Stomach (tissue), 19 donors: ENCODE measurements at places on chromosomes 5 and 9.

DNA sequence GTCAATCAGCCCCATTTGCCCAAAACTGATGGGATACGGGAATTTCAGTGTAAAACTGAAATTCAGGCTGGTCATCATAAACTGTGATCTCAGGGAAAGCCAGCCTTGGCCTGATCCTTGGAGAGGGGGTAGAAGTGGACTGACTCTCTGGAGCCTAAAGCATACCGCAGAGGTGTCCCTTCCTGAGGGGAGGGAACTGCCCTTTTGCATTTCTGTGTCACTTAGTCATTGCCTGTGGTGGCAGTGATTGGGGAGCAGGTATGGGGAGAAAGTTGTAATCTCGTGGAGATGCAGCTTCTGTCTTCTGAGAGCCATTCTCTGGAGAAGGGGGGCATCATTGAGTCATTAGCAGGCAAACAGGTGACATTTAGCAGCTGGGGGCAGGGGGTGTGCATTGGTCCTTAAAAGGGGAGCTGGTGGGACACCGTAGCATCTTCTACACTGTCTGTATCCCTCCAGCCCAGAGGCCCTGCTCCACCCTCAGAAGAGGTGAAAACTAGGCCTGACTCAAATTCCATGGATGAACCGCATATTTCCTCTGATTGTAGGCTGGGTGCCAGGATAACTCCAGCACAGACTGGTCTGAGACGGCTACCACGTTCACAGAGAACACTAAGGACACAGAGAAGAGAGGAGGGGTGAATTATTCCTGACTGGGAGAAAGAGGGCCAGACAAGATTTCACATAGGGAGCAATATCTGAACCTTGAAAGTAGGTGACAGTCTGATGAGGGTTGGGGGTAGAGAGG lies 143.3 kb downstream of the SEC61B start:
- no peak for DNase-seq

DNA sequence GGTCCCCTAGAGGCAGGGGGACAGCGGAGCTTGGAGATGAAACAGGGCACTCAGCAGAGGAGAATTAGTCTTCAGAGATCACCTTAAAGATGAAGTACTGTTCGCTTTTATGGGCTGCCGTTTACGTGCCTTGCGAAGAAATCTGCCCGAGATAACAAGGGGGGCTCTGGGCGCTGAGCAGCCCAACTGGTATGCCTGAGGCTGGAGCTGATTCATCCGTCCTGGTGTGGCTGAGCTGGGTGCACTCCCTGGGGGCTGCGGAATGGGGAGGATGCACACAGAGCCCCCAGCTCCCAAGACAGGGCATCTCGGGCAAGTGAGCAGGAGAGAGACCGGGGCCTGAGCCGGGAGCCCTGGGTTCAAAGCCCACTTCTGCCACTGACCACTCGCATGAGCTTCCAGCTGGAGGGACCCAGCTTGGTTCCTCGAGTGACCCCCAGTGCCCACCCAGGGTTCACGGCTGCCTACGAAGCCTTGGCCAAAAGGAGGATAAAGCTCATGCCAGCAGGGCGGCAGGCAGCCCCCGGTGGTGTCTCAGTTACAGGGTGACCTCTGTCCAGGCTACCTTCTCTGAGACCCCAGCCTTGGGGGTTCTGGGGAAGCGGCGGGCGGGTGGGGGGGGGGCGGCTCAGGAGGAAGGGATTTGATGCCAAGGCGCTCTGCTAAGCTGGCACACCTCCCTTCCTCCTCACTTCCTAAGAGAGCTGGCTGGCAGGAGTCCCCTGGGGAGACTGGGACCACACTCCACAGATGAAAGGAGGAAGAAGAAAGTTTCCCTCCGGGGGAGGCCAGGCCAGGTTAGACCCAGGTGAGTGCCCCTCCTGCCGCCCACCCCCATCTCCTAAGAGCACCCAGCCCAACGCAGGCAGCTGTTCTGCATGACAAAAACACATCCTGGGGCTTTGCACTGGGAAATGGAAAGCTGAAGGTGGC lies 5.7 kb downstream of the FIBCD1 start:
- DNase-seq: peak; percentile 48

DNA sequence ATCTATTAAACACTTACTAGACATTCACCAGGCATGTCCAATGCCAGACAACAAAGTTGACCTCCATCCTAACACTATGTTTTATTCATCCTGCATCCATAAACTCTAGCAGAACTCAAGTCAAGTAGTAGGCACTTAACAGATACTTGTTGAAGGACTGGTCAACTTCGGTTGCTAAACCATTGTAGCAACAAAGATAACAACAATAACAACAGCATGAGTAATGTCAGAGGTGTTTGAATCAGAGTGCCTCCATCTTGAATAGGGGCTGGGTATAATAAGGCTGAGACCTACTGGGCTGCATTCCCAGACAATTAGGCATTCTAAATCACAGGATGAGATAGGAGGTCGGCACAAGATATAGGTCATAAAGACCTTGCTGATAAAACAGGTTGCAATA lies 180.5 kb upstream of the ZNF462 start:
- DNase-seq: no peak

GRCh38 chr5:74294231-74294705 lies 346.3 kb downstream of the ENC1 start:
- DNase-seq: no peak

- no peak for DNase-seq
Observed at GRCh38 chr9:71183251-71183650, 61.8 kb upstream of the TRPM3 start.

- DNase-seq: no peak
Observed at GRCh38 chr5:138696501-138696900, 56.7 kb upstream of the CTNNA1 start.

GRCh38 chr5:151067632-151068432 lies 13.0 kb downstream of the TNIP1 start:
- DNase-seq: no peak

GRCh38 chr9:4663956-4664355 lies 1.9 kb downstream of the PLPP6 start:
- DNase-seq: no peak

GRCh38 chr5:178247481-178248456 lies 15.2 kb upstream of the PHYKPL start:
- no peak for DNase-seq

- no peak for DNase-seq
Observed at GRCh38 chr5:121164632-121165031, 687.0 kb upstream of the FTMT start.

DNA sequence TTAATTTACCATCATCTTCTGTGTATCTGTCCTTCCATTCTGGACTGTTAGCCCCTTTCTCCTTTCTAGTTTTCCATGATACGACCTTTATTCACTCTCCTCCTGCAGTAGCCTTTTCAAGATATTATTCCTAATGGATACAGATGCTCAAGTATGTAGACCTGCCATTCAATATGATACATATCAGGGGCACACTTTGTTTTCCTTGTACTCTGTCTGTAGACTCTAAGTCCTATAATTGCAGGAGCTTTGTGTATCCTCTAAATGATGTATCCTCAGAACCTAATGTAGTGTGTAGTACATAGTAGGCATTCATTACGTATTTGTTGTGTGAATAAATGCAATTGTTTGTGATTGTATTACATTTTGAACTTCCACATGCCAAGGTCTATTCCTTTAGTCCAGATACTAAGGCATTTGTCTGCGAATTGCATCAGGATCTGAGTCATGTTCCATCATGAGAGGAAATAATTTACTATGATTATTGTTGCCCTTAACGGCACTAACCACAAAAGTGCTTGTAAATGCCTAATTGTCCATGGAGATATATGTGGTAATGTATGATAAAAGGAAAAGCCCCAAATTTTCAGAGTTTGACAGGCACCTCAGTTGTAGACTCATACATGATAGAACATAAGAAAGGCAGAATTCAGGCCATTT lies 57.1 kb upstream of the IZUMO3 start:
- no peak for DNase-seq

GRCh38 chr9:26637101-26637500 lies 255.5 kb downstream of the CAAP1 start:
- DNase-seq: no peak

DNA sequence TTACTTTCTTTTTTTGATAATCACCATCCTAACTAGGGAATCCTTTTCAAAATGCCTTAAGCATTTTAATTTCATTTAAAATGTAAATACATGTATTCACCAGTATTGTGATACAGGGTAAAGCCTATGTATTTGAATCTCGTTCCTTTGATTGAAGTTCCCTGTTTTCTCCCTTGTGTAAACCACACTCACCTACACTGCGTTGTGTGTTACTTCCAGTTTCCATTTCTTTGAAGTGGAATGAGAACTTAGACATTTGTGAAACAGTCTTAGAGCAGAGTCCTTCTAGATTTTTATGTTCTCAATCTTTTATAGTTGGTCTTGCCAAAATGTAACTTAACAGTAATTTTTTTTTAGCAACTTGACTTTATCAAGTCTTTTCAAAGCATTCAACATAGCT lies 101.4 kb downstream of the ZNF462 start:
- no peak for DNase-seq

DNA sequence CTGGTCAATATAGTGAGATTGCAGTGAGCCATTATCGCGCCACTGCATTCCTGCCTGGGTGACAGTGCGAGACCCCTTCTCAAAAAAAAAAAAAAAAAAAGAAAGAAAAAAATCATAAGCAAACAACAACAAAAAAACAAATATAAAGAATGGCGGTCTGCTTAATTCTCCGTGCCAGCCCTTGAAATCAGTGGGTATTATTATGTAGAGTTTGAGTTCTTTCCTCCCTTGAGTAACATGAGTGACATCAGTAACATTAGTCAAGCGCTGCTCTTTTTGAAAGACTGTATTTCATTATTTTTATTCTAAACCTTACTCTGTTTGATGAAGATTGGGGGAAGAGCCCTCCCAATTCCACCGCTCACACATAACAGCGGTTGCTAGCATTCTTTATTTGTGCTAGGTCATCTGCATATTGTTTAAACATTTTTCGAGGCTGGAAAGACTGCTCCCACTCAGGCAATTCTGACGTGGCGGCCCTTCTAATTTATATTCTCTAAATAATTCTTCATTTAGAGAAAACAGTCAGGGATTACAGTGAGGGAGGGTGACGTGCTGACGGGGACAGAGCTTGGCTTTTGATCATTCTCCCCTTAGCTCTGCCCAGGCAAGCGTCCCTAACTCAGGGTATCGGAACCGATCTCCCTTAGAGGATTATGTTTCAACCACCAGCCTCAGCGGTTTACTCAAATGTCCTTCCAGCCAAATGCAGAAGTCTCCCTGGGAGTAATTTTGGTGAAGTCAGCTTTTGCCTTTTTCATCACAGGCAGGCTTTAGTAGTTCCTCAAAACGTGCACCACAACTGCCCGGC lies 860 bp upstream of the MARCHF6 start:
- no peak for DNase-seq

DNA sequence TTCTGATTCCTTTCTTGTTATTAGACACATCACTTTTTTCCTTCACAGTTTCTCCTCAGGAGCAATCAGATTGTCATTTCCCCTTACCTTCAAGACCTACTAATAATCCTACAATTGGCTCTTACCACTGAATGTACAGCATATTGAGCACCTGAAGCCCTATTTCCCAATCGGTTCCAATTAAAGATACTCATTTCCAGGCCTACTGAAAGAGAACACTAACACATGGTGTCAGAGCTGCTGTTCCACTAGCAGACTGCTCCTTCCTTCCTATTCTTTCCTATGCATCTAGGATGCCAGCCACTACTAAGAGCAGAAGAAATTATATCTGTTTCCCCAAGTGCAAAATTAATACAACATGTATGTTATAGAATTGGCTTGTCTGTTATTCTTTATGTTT lies 34.6 kb downstream of the SKIC3 start:
- no peak for DNase-seq

- no peak for DNase-seq
Observed at GRCh38 chr9:108972186-108972585, 38.0 kb downstream of the ABITRAM start.

DNA sequence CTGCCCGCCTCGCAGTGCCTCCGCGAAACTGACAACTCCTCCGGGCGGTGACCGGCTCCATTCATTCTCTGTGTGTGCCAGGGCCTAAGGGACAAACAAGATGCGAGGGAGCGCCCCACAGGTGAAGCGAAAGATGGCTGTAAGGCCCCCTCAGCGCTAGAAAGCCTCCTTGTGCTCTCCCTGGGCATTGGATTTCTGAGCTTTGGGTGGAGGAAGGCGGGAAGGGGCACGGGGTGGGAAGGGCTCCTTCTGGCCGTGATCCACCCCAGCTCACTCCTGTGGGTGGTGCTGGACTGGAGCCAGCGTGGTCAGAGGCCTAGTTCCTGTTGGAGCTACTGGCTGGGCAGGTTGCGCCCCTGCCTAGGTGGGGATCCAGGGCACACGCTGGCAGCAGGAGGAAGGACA lies 943 bp downstream of the GALNT12 start:
- DNase-seq: peak; percentile 88

GRCh38 chr9:116452227-116452626 lies 234.9 kb upstream of the TRIM32 start:
- DNase-seq: no peak

- DNase-seq: no peak
Observed at GRCh38 chr5:162990856-162991497, 446.4 kb upstream of the CCNG1 start.

GRCh38 chr9:85225180-85225579 lies 516.6 kb downstream of the AGTPBP1 start:
- no peak for DNase-seq

- no peak for DNase-seq
Observed at GRCh38 chr9:35651956-35652828, 1.5 kb upstream of the SIT1 start.

DNA sequence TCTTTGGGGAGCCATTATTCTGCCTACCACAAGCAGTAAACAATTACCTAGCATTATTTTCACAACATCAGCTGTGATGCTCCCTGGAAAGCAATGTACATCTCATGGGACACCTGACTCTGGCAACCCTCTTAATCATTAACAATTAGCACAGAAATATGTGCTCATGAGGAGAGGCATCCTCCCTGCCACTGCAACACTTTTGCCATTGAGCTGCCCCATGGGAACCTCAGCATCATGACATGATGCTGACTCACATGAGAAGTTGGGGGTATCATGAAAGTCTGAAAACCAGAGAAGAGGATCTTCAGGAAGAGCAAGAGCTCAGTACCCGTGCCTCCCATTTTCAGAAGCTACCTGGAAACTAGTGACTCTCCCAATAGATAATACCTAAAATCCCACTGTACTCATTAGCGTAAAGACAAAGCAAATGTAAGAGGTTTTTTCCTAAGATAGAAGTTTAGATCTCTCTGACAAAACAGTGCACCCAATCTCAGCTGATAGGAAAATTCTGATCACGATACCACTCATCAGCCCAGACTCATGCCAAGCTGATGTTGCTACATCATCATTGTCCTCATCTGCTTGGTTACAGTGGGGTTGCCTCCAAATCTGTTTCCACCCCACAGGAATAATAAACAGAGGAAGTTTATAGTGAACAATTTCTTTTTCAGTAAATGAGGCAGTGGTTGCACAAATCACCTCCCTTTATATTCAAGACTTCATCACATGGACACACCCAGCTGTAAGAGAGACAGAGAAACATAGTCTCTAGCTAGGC lies 244.5 kb downstream of the NR2F1-AS1 start:
- DNase-seq: no peak

GRCh38 chr5:143979044-143979690 lies 167.2 kb downstream of the HMHB1 start:
- DNase-seq: no peak

GRCh38 chr9:133910855-133911514 lies 81.1 kb downstream of the VAV2 start:
- peak; percentile 39 for DNase-seq

GRCh38 chr5:7576023-7576715 lies 180.2 kb downstream of the ADCY2 start:
- DNase-seq: no peak
